CD4-positive, alpha-beta T cell treated with Interleukin-15 for 1 hour (primary cell): ENCODE measurements at places on chromosomes 16 and 17.

DNA sequence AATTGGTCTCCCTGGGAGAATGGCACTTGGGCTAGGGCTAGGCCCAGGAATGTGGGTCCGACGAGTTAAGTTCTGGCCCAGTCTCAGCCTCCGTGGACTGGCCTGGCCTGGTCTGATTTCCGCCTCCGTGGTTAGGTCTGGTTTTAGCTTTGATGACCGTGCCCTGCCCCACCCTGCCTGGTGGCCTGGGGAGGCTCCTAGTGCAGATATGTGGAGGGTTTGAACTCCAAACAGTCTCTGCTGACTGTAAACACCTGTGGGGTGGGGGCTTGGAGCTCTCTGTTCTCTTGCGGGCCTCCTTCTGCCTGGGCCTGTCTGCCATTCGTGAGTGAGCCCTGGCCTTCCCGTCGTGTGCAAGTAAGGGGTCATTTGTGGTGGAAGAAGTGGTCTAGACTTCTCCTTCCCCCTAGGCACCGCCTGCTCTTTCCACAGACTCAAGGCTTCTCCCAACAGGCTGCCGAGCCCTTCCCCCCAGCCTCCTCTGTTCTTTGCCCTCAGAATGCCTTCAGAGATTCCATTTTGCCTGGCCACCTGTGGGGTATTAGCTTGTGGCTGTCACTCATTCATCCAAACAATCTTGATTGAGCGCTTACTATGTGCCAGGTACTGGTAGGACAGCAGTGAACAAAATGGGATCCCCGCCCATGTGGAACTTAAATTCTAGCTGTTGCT, 1.6 kb downstream of the ATP6V0C start:
- no peak for DNase-seq

DNA sequence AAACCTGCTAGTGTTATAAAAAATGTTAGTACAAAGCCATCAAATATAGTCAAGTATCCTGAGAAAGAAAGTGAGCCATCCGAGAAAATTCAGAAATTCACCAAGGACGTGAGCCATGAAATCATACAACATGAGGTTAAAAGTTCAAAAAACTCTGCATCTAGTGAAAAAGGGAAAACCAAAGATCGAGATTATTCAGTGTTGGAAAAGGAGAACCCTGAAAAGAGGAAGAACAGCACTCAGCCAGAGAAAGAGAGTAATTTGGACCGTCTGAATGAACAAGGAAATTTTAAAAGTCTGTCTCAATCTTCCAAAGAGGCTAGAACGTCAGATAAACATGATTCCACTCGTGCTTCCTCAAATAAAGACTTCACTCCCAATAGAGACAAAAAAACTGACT, 31.7 kb downstream of the RBBP6 start:
- DNase-seq: no peak

GRCh38 chr17:41338961-41339485, 11.6 kb downstream of the KRT33A start:
- DNase-seq: peak; percentile 46

DNA sequence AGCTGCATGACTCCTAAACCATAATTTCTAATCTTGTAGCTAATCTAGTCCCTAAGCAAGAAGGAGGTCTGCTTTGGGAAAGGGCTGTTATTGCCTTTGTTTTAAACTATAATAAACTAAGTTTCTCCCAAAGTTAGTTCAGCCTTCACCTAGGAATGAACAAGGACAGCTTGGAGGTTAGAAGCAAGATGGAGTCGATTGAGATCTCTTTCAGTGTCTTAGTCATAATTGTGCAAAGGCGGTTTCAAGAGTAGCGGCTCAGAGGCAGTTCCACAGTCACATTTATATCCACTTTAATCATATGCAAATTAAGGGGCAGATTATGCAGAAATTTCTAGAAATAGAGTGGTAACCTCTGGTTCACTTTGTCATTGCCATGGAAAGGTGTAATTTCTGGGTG, 17.4 kb downstream of the DRC7 start:
- DNase-seq: no peak

GRCh38 chr17:520447-521182, 168.0 kb upstream of the RPH3AL start:
- DNase-seq: no peak

- DNase-seq: no peak
Measured at GRCh38 chr17:54494721-54495715, 405.6 kb upstream of the TOM1L1 start.

GRCh38 chr16:49552313-49552928, 178.8 kb downstream of the C16orf78 start:
- no peak for DNase-seq
